ENCODE measurements at places on chromosomes 11 and 22.

- DNase-seq: no peak
Measured at GRCh38 chr11:22775248-22775647, 54.4 kb downstream of the SVIP start.

DNA sequence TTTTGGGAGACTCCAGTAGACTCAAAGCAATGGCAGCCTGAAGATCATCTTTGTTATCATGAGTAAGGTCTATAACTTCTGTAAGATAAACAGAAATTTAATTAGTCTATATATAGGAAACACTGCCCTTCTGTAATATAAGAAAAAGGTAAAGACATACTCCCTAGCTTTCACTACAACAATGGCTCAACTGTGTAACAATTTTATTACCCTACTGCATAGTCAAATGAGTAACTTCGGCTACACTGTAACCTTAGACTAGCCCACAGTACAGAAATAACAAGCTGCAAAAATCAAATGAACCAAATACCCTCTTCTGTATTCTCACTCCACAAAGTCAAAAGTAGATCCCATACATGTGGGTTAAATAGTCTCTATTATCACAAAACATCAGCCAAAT is 33.7 kb downstream of the USP28 start:
- peak; percentile 99 for DNase-seq

GRCh38 chr11:10257478-10257877 is 36.5 kb downstream of the SBF2 start:
- DNase-seq: no peak

DNA sequence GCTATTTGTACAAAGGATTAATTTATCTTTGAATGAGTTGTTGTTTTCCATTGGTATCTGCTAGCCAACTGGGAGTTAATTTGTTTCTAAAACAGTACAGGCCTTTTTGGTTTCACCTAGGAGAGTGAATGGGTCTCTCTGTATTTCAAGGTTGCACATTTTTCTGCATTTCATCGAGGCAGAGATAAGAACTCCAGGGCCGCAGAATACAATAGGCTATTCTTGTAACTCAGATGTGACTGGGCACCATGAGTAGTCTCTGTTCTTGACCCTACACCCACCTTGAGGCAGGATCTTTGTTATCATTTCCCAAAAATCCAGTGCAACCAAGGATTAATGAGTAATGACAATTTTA is 51.7 kb upstream of the OR9Q1 start:
- DNase-seq: no peak

DNA sequence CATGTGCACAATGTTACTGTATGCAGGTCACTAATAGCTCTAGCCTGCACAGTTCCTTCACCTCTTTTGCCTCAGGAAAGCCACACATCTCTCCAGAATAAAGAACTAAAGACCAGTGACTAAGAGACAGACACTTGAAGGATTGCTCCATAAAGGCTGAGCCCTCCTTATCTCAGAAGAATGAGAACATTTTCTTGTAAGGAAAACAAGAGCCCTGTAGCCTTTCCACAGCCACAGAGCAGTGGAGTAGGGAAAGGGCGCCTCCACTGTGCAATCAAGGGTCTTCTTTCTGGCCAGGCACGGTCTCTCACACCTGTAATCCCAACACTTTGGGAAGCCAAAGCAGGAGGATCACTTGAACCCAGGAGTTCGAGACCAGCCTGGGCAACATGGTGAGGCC is 202.6 kb upstream of the TMEM45B start:
- DNase-seq: peak; percentile 38

GRCh38 chr11:69615545-69616278 is 25.2 kb upstream of the CCND1 start:
- no peak for DNase-seq

DNA sequence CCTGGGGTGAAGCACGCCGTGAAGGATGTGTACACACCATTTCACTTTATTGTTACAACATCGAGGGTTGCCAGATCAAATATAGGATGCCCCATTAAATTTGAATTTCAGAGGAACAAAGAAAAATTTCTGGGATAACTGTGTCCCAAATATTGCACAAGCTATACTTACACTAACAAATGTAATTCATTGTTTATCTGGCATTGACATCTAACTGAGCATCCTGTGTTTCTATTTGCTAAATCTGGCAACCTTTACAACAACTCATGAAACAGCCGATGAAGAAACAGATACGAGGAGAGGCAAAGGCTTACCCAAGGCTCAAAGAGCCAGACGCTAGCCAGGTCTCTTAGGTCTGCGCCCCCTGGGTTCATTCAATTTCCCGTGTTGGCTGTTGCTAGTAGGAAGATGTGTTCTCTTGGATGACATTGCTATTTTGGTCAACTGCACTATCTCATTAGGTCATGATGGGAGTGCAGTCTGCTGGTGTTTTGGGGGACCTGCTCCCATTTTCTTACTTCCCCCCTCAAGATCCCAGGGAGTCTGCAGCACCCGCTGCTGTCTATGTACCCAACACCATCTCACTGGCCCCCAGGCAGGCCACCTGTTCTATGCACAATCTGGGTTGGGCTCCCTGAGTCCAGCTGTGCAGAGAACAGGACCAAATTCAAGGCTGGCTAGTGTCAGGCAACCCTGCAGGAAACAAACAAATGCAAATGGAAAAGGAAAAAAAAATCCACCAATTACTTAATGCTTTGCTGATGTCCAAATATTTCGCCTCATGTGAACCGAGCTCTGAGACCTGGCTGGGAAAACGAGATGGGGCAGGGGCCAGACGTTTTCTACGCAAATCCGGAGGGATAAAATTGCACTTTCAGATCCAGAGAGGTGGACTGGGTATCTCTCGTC is 560.9 kb downstream of the MIAT start:
- no peak for DNase-seq

- no peak for DNase-seq
Measured at GRCh38 chr11:75150879-75151278, at the start of gene SLCO2B1. TSS of gene SLCO2B1 (plus strand) at chr11:75151107. CDS start at chr11:75151382, 275 bp downstream.

- peak; percentile 85 for DNase-seq
Measured at GRCh38 chr11:111429066-111429506, 50.0 kb upstream of the POU2AF1 start.

DNA sequence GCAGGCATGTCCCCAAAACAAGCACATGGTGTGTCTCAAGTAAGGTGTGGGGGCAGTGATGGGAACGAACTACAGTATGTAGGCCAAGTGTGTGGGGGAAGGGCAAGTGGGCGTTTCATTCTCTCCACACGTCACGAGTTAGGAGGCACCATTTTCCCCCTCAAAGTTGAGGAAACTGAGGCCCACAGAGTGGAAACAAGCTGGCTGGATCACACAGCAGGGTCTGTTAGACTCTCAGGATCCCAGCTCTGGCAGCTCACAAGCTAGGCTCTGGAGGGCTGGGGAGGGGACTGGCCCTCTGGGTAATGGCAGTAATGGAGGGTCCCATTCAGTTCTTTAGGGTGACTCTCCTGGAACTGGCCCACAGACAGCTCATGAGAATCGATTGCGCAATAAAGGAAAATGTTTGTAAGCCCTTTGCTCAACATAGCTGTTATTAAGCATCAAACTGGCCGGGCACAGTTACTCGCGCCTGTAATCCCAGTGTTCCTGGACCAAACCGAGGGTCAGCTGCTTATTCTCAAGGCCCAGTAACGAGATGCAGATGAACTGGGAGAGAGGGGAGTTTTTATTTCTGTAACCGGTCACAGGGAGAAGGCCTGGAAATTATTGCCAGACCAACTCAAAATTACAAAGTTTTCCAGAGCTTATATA is 24.1 kb upstream of the TUB start:
- no peak for DNase-seq

GRCh38 chr11:116598556-116598955 is 174.2 kb downstream of the BUD13 start:
- no peak for DNase-seq

- DNase-seq: no peak
Measured at GRCh38 chr11:122861631-122862030, 20.9 kb upstream of the JHY start.

GRCh38 chr11:12629601-12630313 is 44.5 kb upstream of the TEAD1 start:
- DNase-seq: no peak
